CD14-positive monocyte (primary cell): ENCODE measurements at places on chromosomes 5 and 9. TPM values are rescaled to one million over a fixed set of nuclear protein-coding genes. Genes with fewer than 3 reads are reported as not detected.
A peak's percentile ranks its signal among the peaks of the same experiment; 100 is the strongest.

EDIL3 gene
- not detected in 2 replicates for polyA plus RNA-seq

TPD52L3 gene
- polyA plus RNA-seq: not detected

GRCh38 chr9:101311758-101312420, 72.9 kb downstream of the BAAT start:
- no peaks in the 10 kb centered on the region for H3K36me3 ChIP-seq
- no peaks in the 10 kb centered on the region for H3K4me1 ChIP-seq
- H3K27me3 ChIP-seq: peaks cover 6% of the 10 kb centered on the region
- H3K27ac ChIP-seq: no peak overlapping the region

DNA sequence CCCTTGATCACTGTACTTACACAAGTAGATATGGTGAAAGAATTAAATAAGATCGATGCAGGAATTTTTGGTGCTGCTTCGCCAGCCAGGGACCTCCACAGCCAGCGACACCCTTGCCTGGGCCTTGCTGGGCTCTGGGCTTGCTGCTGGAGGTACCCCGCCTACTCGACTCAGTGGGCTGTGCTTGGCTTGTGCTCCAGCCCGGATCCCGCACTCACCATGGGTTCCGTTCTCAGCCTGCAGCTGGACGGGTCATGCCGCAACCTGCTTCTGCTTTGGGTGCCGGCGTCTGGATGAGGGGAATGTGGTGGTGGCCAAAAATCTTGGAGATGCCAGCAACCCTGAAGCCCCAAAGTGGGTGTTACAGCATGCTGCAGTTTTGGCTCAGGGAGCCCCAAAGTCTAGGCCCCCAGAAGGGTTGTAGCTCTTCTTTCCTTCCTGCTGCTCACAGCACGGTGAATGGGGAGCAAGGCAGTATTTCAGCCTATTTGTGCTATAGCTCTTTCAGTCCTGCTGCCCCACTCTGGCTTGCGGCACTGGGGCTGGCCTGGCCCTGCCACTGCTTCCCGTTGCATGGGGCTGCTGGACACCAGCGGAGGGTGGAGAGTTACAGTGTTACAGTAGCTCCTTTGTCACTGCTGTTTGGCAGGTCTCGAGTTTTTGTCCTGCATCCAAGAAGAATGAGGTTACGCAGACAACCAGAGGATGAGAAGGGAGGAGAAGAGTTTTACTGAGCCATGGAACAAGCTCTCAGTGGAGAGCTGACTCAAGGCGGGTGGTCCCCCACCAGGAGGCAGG, 48.0 kb downstream of the TARS1 start:
- no peak for DNase-seq
- no peaks in the 10 kb centered on the region for H3K27me3 ChIP-seq
- no peaks in the 10 kb centered on the region for H3K36me3 ChIP-seq
- no peaks in the 10 kb centered on the region for H3K4me1 ChIP-seq

DNA sequence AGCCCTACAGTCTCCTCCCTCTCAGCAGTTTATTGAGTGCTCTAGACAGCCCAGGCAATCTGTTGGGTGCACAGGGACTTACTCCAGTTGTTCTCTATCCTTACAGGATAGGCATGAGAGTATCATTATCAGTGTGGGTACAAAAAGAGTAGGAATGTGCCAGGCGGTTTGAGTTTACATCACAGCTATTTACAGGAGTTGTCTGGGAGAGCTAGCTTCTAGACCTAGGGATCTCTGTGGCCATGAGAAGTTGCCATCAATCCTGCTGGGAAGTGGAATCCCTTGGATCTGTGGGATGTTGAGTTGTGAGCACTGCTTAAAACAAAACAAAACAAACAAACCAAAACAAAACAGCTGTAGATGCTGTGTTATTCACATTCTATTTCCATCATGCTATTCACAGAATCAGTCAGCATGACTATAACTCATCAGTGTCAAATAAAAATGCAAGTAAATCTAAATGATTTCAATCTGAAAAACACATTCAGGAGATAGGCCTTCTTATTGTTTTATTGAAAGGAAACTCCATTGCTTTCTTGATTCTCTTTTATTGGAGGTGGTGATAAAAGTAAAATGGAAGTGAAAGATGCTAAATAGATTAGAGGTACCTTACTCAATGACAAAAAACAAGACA, 552.4 kb upstream of the ZNF608 start:
- H3K4me1 ChIP-seq: no peaks in the 10 kb centered on the region
- no peaks in the 10 kb centered on the region for H3K27me3 ChIP-seq
- no peak for DNase-seq
- no peak overlapping the region for H3K27ac ChIP-seq

DNA sequence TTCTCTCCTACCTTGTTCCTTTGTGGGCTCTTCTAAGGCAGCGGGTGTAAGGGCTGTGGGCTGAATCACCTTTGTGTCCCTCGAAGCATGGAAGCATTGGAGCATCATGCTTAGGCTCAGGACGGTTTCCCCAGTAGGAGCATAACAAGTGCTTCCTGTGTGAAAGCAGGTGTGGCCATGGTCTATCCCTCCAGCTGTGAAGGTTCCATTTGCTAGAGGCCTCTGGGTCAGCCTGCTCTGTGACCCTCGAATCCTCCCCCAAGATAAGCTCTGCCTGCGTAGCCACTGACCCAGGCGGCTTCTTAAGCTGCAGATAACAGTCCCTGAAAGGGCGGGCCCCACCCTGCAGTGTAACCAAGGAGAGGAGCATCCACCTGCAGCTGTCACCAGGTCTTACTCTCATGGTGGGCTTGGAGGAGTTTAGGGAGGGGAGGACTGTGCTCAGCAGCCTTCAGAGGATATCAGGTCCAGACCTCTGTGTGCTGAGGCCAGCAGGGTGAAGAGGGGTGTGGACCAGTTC, 8.4 kb upstream of the NDST1 start:
- peaks cover 14% of the 10 kb centered on the region for H3K4me1 ChIP-seq
- no peak for DNase-seq
- H3K4me3 ChIP-seq: no peak overlapping the region
- no peaks in the 10 kb centered on the region for H3K27me3 ChIP-seq

GRCh38 chr5:132070460-132071337, 2.9 kb upstream of the CSF2 start:
- no peak overlapping the region for H3K4me3 ChIP-seq
- peaks cover 14% of the 10 kb centered on the region for H3K27me3 ChIP-seq
- peaks cover 11% of the 10 kb centered on the region for H3K4me1 ChIP-seq
- H3K36me3 ChIP-seq: no peaks in the 10 kb centered on the region
- H3K27ac ChIP-seq: no peak overlapping the region
- peak; percentile 70 for DNase-seq

GRCh38 chr5:82494942-82495341, 216.8 kb upstream of the RPS23 start:
- no peak overlapping the region for H3K27ac ChIP-seq
- no peak overlapping the region for H3K4me3 ChIP-seq
- no peaks in the 10 kb centered on the region for H3K4me1 ChIP-seq
- H3K27me3 ChIP-seq: no peaks in the 10 kb centered on the region
- no peak for DNase-seq

DNA sequence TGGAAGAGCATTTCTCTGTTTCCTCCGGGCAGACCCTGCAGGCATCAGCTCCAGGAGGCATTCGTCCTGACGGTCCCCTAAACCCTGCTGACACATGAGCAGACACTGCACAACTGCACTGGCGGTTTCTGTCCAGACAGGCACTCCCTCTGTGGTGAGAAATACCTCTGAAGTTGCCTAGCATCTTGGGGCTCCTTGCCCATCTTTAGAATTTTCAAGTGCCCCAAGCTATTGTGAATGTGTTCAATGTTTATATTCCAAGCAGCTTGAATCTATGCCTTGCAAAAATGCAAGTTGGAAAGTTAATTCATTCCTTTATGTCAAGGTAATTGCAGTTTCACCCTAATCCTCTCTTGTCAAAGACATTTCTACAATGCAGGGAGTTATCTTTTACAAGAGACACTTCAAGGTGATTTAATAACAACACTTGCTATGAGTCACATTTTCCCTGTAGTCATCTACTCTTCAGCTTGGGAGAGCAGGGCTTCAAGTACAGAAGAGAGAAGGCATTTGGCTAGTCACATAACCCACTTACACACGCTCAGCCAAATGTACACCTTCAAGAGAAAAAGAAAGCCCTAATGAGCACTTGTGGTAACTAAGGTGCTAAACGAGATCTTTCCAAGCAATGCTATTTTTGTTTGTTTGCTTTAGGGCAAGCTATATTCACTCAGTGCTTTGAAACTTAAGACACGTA, 302.5 kb downstream of the MLLT3 start:
- no peaks in the 10 kb centered on the region for H3K27me3 ChIP-seq
- H3K4me3 ChIP-seq: no peak overlapping the region
- H3K27ac ChIP-seq: no peak overlapping the region
- H3K36me3 ChIP-seq: no peaks in the 10 kb centered on the region
- no peaks in the 10 kb centered on the region for H3K4me1 ChIP-seq

GRCh38 chr9:92324889-92325268, 271 bp downstream of the NOL8 start:
- peaks cover 26% of the 10 kb centered on the region for H3K36me3 ChIP-seq
- no peak for DNase-seq
- peaks cover 23% of the 10 kb centered on the region for H3K4me1 ChIP-seq
- peak overlapping the region; percentile 94 for H3K27ac ChIP-seq
- peak overlapping the region; percentile 91 for H3K4me3 ChIP-seq

PDE6A gene
- not detected for polyA plus RNA-seq

- no peak overlapping the region for H3K4me3 ChIP-seq
- H3K27me3 ChIP-seq: no peaks in the 10 kb centered on the region
- no peaks in the 10 kb centered on the region for H3K4me1 ChIP-seq
- no peak overlapping the region for H3K27ac ChIP-seq
These were observed 34.7 kb downstream of the LHX3 start for GRCh38 chr9:136170006-136170901.

PDCD1LG2 gene
- 0.16 TPM for polyA plus RNA-seq

UBE2QL1 gene
- not detected for polyA plus RNA-seq
